ENCODE measurements at places on chromosomes 16 and 17.
A peak's percentile ranks its signal among the peaks of the same experiment; 100 is the strongest.

DNA sequence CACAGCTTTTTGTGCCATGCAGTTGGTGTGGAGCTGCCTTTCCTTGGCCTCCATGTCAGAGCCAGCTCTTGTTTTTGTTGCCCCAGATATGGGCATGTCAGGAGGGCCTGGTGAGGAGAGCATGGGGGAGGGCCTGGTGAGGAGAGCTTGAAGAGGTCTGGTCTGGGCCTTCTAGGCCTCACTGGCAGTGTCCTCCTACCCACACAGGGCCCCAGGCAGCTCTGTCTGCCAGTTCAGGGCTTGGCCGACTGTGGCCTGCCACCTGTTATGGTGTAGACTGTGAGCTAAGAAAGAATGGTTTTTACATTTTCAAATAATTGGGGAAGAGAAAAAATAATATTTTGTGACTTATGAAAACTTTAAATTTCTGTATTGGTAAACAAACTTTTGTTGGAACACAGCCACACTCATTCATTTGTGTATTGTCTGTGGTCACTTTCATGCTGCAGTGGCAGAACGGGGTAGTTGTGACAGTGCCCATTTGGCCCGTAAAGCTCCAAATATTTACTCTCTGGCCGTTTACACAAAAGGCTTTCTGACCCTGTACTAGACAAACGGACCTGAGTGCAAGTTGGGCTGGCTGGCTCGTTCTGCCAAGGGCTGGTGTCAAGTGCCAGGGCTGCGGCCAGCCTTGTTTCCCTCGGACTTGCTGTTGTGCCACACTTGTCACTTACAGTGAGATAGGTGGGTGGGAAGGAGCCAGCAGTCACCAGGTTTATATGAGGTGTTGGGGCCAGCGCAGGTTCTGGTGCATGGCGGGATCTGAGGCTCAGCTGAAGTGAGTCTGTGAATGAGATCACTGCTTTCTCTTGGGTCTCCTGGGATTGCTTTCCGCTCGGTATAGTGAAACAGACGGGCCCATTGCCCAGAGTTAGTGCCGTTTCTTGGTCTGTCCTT lies 18.2 kb downstream of the PGS1 start:
- DNase-seq: no peak

GRCh38 chr16:21950782-21951521 lies 2.2 kb upstream of the UQCRC2 start:
- no peak for DNase-seq

DNA sequence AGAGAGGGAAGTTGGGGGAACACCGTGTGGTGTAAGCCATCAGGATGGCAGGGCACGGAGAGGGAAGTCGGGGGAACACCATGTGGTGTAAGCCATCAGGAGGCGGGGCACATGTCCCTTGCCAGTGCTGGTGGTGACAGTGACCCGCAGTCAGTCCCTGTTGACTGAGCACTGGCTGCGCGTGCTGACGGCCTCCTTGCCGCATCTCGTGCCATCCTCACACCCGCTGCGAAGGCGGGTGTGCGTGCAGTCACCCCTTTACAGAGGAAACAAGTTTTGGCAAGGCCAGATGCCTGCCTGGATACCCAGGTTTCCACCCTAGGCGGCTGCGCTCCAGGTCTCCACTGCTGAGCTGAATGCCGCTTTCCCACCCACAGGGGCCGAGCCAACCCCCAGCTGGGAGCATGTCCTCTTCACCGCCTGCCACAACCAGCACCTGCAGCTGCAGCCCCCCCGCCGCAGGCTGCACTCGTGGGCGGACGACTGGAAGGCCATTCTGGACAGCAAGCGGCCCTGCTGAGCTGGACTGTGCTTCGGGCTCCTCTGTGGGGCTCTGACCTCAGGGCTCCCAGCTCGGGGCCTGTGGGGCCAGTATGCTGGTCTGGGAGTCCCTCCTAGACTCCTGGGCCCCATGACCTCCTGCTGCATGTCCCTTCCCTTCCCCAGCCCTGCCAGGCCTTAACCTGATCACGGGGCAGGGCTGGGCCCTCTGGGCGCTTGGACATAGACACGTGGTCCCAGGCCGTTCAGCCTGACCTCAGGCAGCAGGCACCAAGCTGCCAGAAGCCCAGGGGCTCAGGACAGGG lies 43.5 kb downstream of the NT5M start:
- no peak for DNase-seq

- DNase-seq: no peak
Observed at GRCh38 chr17:75019710-75020109, 7.2 kb downstream of the MRPL58 start.

GRCh38 chr17:17080181-17080631 lies 37.9 kb downstream of the MPRIP start:
- DNase-seq: no peak

DNA sequence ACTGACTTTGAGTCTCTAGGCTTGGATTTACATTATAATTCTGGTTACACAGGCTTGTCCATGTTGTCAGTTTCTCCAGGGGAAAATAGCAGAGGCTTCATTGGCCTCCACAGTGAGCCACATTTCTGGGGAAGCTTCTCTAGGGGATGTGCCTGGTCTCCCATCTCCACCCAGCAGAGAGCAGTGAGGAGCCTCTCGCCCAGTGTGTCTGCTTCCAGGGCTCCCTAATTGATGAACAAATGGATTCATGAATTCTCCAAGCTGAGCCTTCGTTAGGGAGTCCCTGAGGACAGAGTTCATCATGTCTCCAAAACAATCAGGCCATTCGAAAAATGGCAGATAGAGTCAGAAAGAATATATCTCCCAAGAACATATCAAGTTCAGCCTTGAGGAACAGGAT lies 162.4 kb upstream of the TOX3 start:
- DNase-seq: no peak

DNA sequence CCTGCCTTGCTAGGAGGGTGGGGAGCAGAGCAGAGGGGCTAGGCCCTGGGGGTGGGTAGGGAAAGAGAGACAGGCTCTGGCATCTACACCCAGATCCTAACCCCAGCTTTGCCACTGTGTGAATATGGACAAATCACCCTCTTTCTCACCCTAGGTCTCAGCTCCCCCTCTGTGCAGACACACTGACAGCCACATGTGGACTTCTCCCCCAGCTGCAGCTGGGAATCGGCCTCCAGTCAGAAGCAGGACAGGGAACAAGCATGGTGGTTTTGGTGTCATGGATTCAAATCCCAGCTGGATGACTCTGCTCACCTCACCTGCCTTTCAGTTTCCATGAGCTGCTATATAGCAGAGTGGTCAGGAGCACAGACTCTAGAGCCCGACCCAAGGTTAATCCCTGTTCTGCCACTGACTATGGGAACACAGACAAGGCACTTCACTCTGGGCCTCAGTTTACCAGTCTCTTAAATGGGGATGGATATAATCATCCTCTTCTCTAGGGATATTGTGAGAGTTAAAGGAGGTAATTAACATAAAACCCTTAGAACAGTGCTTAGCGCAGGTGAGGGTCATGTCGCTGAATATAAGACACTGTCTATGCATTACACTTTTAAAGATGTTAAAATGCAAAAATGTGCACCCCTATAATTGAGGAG lies 26.2 kb upstream of the MAP3K14 start:
- no peak for DNase-seq

DNA sequence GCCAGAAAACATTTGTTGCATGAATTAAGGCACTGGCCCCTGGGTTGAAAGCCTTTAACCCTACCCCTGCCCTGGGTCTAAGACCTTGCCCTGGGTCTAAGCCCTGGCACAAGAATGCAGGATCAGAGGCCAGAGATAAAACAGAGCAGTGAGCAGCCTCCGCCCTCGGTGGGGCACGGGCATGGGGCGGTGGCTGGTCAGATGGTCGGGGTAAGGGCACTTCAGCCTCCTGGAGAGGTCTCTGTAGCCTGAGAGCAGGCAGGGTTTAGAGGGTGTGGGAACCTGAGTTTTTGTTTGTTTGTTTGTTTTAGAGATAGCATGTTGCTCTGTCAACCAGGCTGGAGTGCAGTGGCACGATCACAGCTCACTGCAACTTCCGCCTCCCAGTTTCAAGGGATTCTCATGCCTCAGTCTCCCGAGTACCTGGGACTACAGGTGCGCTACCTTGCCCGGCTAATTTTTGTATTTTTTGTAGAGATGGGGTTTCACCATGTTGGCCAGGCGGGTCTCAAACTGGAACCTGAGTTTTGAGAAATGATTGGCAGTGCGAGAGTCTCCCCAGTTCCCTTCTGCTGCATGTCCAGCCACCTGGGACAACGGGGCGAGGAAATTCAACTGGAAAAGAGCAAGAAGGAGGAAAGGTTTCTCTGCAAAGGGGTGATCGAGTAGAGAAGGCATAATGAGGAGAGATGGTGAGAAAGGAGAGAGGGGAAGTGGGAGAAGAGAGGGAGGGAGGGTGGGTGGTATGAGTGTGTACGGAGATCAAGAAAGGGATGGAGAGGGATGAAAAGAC lies 27.7 kb downstream of the TNS4 start:
- DNase-seq: no peak

GRCh38 chr17:27657620-27658019 lies 26.6 kb downstream of the LGALS9 start:
- DNase-seq: no peak

GRCh38 chr17:17159571-17159970 lies 46.6 kb downstream of the PLD6 start:
- DNase-seq: no peak

GRCh38 chr16:10100829-10101228 lies 81.4 kb downstream of the GRIN2A start:
- no peak for DNase-seq

- peak; percentile 45 for DNase-seq
Observed at GRCh38 chr16:24845726-24846547, at the start of gene SLC5A11. Gene SLC5A11, plus strand, starts transcription at chr16:24845963. Its CDS starts 12,681 bp downstream, at chr16:24858644.

DNA sequence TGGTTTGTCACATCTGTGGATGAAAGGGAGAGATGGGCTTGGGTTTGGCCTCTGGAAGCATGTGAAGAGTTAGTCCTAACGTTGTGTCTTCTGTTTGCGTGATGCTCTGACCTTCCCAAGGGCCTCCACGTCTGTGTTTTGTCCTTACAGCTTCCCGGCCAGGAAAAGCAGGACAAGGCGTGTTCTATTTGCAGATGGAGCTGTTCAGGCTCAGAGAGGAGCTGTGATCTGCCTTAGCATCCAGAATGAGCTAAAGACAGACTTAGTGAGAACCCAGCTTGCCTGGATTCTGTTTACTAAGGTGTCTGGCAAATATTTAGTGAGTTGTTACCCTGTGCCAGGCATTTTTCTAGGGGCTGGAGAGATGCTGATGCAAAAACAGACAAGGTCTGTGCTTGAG lies 282.1 kb downstream of the CBLN1 start:
- DNase-seq: no peak

- DNase-seq: peak; percentile 23
Observed at GRCh38 chr17:82444941-82445521, 5.5 kb downstream of the CYBC1 start.

DNA sequence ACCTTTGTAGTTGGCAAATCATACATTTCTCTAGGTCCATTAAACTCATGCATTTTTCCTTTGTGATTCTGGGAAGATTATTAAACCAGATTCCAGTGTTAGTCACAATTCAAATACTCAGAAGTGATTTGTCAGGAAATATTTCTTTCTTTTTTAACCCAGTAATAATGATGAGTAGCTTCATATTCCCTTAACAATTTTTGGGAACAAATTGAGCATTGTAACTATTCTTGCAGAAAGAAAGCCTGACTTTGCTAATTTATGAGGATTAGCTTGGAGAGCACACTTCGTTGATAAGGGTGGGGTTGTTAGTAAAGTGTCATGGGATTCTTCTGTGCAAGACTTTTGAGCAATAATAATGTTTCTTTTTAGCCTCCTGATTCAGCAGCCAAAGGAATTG lies 18.7 kb upstream of the KRT24 start:
- DNase-seq: no peak

- DNase-seq: no peak
Observed at GRCh38 chr16:9257843-9258242, 166.4 kb downstream of the HAPSTR1 start.

- no peak for DNase-seq
Observed at GRCh38 chr16:65975049-65975708, 391.3 kb upstream of the CDH5 start.

DNA sequence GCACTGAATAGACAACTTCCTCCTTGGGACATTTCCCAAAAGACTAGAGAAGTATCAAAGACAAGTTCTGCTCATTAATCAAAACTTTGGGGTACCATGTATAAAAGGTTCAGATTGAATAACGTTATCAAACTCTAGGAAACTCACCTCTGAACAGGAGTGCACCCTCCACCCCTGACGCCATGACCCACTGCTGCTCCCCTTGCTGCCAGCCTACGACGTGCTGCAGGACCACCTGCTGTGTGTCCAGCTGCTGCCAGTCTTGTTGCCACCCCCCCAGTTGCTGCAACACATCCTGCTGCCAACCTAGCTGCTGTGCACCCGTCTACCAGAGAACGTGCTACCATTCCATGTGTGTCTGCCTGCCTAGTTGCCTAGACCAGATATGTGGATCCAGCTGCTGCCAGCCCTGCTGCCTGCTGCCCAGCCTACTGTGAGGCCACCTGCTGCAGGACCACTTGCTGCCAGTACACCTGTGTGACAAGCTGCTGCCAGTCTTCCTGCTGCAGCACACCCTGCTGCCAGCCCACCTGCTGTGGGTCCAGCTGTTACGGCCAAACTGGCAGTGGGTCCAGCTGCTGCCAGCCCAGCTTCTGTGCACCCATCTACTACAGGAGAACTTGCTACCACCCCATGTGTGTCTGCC lies 13.8 kb upstream of the KRTAP9-2 start:
- no peak for DNase-seq

GRCh38 chr17:15380446-15380845 lies 39.0 kb upstream of the TEKT3 start:
- no peak for DNase-seq

GRCh38 chr17:537133-537532 lies 177.5 kb downstream of the VPS53 start:
- DNase-seq: no peak

DNA sequence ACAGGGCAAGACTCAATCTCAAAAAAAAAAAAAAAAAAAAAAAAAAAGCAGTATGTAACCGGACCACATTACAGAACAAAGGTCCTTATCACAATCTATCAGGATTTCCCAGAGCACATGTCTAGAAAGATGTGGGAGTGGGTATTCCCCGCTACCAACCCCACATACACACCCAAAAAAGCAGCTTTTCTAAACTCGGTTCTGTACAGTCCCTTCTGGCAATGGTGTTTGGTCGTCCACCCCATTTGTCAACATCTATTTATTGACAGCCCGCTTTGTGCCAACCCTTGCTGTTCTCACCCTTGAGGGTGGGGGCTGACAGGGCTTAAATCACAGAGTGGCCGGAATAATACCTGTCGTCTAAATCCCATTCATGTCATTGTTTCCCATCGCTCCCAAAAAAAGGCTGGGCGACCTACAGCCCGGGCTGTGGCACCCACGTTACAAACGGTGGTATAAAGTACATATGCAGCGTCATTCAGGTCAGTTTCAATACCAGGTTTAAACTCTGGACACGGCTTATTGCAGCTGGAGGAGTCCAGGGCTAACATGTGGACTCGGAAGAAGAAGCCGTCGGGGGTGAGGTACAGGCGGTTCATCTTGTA lies 3.6 kb downstream of the C17orf58 start:
- DNase-seq: no peak

GRCh38 chr17:11535231-11535630 lies 63.0 kb upstream of the DNAH9 start:
- no peak for DNase-seq

GRCh38 chr17:53033297-53033696 lies 789.4 kb upstream of the KIF2B start:
- no peak for DNase-seq

- DNase-seq: no peak
Observed at GRCh38 chr17:81683208-81683583, 401 bp downstream of the ARL16 start.
